ENCODE measurements at places on chromosomes 2 and 18.

DNA sequence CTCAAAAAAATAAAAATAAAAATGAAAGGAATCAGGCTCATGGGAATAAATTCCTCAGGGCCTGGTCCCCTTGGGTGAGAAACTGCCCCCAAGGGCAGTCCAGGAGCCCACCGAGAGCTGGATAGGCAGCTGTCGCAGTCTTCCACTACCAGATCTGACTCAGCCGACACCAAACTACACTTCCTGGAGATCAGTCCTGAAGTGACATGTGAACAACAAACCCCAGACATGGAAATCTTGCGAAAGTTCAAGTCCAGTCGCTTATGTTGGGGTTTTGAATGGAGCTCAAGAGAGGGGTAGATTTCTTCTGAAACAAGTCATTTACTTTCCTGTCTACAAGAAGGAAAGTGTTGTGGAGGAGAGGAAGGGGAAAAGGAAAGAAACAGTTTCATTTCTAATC lies 12.9 kb downstream of the ADCY3 start:
- no peak for DNase-seq

- DNase-seq: no peak
These were observed 603.8 kb downstream of the PLCL1 start for GRCh38 chr2:198408171-198408570.

DNA sequence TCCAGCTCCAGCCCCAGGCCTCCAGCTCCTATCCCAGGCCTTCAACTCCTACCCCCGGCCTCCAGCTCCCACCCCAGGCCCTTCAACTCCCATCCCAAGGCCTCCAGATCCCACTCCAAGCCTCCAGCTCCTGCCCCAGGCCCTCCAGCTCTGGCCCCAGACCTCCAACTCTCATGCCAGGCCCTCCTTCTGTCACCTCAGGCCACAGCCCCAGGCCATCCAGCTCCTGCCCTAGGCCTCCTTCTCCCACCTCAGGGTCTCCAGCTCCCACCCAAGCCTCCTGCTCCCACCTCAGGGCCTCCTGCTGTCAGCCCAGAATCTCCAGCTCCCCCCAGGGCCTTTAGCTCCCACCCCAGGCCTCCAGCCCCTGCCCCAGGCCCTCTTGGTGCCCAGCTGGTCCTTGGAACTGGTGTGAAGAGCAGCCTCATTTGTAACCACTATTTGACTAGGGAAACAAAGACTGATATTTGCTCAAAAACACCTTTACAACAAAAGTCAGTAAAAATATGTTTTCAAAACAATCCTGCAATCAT lies 67.8 kb upstream of the SALL3 start:
- DNase-seq: no peak

DNA sequence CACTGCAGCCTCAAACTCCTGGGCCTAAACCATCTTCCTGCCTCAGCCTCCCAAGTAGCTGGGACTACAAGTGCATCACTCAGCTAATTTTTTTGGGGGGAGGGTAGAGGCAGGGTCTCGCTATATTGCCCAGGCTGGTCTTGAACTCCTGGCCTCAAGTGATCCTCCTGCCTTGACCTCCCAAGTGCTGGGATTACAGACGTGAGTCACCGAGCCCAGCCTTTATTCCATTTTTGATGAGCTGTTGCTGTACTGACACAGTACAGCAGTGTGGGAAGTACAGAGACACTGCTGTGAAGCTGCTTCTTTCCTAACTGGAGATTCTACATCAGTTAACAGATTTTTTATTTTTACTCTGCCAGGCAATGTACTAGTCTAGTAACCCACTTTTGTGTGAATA lies 18.8 kb downstream of the PTRHD1 start:
- no peak for DNase-seq

- no peak for DNase-seq
These were observed 87.1 kb downstream of the TSHZ1 start for GRCh38 chr18:75297731-75298130.

DNA sequence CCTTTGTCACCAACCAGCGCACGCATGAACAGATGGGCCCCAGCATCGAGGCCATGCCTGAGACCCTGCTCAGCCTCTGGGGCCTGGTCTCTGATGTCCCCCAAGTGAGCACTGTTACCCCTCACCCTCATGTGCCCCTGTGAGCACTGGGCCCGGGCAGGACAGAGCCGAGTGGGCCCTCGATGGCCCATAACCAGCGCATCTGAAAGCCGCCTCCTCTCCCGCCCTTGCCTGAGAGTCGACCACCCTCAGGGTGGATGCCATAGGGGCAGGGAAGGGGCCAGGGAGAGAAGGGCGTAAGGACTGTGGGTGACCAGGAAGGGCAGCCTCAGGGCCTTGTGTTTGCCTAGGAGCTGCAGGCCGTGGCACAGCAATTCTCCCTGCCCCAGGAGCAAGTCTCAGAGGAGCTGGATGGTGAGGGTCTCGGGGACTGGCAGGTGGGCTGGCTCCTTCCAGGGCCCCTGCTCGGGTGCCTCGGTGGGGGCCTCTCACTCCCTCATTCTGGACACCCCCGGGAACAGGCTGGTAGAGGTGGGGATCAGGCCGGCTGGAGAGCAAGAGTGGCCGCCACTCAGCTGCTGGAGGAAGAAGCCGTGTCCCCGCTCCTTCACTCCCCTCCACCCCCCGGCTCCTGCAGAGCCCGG lies 2.1 kb downstream of the PROM2 start:
- no peak for DNase-seq

GRCh38 chr2:121611730-121612705 lies 37.2 kb downstream of the CLASP1 start:
- DNase-seq: no peak

GRCh38 chr2:186339716-186340115 lies 146.3 kb upstream of the ZC3H15 start:
- DNase-seq: no peak

- no peak for DNase-seq
These were observed 210.6 kb downstream of the BABAM2 start for GRCh38 chr2:28101123-28101522.

GRCh38 chr2:38182492-38183003 lies 106.6 kb upstream of the CYP1B1 start:
- DNase-seq: no peak

GRCh38 chr2:114940785-114941458 lies 498.5 kb downstream of the DPP10 start:
- no peak for DNase-seq

DNA sequence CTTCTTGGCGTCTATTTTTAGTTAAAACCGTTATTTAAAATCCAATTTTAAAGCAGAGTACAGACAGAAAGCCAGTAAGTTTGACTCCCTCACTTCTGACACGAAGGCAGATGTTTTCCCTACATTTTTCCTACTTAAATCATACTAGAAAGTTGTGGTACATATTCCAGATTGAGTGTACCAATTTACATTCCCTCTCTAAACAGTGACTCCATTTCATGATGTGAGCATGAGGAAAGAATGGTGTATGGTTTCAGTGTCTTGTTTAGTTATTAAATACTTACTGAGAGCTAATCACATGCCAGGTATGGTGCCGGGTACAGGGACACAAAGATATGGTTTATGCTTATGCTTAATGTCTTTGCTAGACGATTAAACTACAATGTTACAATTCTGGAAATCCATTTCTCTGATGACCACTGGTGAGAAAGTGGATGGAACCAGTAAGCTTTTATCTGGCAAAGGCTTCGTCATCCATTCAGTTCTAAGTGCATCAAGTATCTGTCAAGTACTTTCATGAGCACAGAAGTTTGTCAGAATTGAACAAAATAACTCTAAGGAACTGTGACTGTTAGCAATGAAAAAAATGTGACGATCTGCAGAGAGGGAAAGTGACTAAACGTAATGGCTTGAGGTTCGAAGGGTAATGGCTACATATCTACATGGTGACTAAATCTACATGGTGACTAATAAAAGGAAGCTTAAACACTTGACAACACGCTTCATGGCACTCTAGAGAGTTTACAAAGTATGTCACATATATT lies 25.7 kb downstream of the MAP4K3 start:
- no peak for DNase-seq

DNA sequence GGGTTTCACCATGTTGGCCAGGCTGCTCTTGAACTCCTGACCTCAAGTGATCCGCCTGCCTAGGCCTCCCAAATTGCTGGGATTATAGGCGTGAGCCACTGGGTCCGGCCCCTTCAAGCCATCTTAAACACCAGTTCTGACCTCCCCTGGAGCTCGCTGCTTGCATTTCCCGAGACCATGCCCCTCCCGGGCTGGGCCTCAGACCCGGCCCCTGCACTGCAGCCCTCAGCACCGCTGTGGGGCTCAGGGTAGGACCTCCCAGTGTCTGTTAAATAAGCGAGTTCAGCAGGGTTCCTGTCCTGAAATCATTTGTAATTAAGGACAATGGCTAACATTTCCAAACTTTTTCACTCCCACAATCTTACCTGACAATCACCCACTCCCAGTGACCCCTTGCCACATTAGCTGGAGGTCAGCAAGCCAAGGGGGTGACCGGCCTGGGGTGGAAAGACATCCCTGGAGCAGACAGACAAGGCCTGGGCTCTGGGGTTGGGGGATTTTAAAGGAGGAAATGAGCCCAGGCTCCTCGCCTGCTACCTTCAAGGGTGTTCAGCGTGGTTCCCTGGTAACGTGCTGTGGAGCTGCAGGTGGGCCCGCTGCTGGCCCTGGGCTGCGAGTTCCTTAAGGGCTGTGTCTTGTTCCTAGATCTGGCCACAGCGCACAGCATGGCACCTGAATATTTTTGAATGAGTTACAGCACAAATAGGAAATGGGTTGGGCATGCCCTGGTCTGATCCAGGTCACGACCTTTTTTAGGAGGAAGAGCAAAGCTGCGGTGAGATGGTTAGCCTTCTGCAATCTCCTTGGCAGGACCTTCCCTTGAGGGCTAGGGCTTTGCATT lies 15.1 kb downstream of the CYS1 start:
- no peak for DNase-seq

- no peak for DNase-seq
These were observed 41.9 kb upstream of the RAPGEF4 start for GRCh38 chr2:172693529-172694455.

DNA sequence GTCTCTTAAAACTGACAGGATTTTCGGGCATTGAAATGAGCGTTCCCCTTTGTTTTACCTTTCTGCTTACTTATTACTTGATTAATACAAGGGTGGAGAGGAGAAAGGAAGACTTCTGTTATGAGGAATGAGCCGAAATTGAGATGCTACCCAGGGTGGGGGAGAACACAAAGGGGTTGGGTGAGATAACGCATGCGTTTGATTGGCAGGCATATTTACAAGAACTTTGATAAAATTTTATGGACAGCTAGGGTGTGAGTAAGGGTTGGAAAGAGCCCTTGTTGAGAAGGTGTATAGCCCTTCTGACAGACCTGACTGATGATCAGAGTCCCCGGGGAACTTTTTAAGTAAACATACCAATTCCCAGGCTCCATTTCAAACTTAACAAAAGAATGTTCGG lies 1.8 kb downstream of the RNF138 start:
- DNase-seq: no peak

DNA sequence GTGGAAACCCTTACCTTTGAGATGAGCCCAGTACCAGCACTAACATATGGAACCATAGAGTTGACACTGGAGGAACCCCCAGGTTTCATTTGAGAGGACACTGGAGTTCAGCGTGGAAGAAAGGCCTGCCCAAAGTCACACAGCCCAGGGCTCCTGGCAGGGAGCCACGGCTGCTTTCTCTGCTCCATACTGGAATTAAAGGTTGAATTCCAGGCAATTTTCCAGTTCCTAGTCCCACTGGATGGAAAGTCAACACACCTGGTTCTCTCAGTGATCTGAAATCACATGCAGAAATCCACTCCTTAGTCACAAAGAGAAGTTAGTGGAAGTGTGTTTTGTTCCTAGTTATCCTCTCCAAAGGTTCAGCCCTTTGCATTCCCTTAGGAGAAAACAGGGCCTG lies 336.1 kb upstream of the SKOR2 start:
- no peak for DNase-seq

GRCh38 chr2:8343031-8343430 lies 338.8 kb upstream of the ID2 start:
- DNase-seq: no peak

- no peak for DNase-seq
These were observed 10.9 kb upstream of the MYOM1 start for GRCh38 chr18:3230401-3231334.

GRCh38 chr18:35513181-35513936 lies 15.6 kb upstream of the INO80C start:
- DNase-seq: no peak

GRCh38 chr2:121907928-121908327 lies 152.5 kb downstream of the TSN start:
- no peak for DNase-seq

Data from activated naive CD4-positive, alpha-beta T cell (primary cell).